SK-MEL-5 (cell line): ENCODE measurements at places on chromosomes 11 and 22. TPM values are rescaled to one million over a fixed set of nuclear protein-coding genes. Genes with fewer than 3 reads are reported as not detected.

C11orf52 gene
- total RNA-seq = not detected in 2 replicates

RPS6KB2 gene
- 16.9 and 17.9 TPM in 2 replicates for total RNA-seq

CALCB gene
- total RNA-seq = not detected in 2 replicates

CENPM gene
- total RNA-seq = 38.7 and 47.3 TPM in 2 replicates

BCR gene
- 14.6 and 19.6 TPM in 2 replicates for total RNA-seq

DNHD1 gene
- total RNA-seq = 1.5 and 2.8 TPM in 2 replicates

TMEM25 gene
- 0.45 TPM in 1 of 2 replicates, not detected in the other for total RNA-seq

TSSK2 gene
- total RNA-seq = not detected in 2 replicates

ASRGL1 gene
- 7.2 and 8.0 TPM in 2 replicates for total RNA-seq

MUC15 gene
- 0.32 and 0.45 TPM in 2 replicates for total RNA-seq

DNA sequence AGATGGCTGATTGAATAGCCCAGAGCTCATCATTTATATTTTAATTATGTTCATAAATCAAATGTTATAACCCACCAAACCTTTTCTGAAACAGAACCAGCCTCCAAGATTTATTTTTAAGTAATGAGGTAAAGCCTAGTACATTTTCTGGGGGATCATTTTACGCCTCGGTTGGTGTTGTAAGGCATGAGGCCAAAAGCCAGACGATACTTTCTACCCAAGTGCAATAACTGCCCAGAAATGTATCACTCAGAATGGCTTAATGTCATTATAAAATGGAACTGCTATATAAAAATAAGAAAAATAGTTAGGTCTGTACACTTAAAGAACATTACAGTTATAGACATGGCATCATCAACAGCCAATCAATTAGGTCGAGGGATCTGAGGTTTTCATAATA lies 283.3 kb downstream of the CADM1 start:
- DNase-seq = no peak

DNA sequence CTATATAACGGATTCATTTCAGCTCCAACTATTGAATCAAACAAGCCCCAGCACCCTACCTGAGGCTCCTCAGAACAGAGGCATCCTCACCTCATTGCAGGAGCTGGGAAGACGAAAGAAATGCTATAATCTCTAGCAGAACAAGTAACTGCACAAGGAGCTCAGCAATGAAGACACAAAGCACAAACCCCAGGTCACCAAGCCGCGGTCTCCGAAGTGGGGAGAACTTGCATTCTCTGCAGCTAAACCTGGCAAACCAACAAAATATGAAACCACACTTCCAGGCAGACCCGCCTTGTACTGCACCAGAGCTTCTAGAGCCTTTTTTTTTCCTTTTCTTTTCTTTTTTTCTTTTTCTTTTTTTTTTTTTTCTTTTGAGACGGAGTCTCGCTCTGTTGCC lies 21.8 kb upstream of the CD5 start:
- DNase-seq = no peak

- no peak for DNase-seq
Observed at GRCh38 chr11:72234920-72235319, 9.1 kb downstream of the PHOX2A start.

DNA sequence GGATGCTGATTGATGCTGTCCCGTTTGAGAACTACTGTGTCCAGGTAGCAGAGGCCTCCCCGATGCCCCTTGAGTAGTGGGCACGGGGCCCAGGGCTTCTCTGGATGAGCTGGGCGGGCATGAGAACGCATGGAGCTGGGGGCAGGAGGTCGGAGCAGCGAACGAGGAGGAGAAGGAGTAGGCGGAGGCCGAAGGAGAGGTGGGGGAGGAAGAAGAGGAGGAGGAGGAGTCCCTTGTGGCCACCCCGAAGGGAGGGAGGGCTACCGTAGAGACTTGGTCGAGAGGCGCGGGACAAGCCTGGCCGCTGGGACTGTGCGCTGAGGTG lies 62.9 kb downstream of the CRYBB2 start:
- no peak for DNase-seq

- DNase-seq = peak; percentile 76
Observed at GRCh38 chr22:41822317-41823057, 10.4 kb upstream of the SREBF2 start.

GRCh38 chr22:46636221-46637002 lies 16.2 kb downstream of the GRAMD4 start:
- no peak for DNase-seq

DNA sequence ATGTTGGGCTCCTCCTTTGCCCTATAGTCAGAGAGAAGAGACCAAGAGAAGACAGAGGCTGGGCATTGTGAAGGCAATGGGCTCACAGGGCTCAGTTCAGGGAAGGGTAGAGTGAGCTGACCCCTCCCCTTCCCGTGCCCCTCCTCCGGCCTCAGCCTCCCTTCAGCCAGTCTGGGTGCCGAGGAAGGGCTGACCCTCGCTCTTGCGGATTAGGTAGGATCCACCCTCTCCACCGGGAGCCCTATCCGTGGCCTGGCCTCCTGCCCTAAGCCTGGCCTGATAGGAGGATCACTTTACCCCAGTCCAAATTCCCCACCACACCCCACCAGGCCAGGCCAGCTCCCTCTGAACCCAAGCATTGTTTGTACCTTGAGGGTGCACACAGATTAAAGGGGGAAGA lies 1.8 kb upstream of the PPP1R14B start:
- no peak for DNase-seq

- DNase-seq = no peak
Observed at GRCh38 chr11:82871646-82872045, 28.6 kb downstream of the PRCP start.

DNA sequence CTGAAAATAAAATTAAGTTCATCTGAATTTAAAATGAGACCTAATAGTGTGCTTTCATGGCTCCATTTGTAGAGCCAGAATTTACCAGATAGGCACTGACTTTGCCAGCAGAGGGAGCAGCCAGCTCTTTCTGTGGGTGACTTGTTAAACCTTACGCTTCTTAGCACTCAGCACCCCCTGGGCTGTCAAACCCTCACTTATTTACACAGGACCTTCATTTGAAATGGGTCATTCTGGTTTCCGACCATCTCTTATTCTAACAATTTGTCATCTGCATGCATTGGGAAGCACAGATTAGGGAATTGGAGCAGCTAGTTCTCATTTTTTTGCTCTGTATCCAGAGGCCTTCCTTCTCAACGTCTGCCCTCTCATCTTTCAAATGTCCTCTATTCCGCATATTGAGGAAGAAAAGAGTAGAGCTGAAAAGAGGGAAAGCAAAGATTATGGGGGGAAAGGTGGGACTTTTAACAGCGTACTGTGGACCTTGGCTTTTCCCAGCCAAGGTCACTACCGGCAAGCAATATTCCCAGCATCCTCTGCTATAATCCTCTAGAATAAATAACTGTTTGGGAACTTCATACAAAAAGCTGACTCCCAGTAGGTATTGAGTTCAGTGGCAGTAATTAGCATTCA lies 3.1 kb downstream of the ASRGL1 start:
- DNase-seq = peak; percentile 68

- no peak for DNase-seq
Observed at GRCh38 chr11:95487391-95487790, 256.4 kb upstream of the SESN3 start.

- no peak for DNase-seq
Observed at GRCh38 chr22:24813861-24814770, 8.1 kb downstream of the SGSM1 start.

DNA sequence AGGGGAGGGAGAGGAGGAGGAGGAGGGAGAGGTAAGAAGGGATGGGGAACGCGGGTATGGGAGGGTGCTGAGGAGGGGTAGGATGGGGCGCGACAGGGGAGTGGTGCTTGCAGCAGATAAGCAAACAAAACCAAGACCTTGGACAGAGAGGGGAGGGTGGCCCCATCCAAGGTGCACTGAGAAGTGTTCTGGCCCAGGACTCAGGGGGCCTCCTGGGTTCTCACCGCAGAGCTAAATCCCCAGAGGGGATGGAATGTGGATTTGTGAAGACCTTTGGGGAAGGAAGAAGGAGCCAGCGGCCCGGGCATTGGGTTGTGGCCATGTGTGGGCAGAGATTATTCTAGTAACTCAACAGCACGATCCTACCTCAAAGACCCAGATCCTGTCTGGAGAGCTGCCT lies 90.9 kb upstream of the LINC01488 start:
- no peak for DNase-seq

- DNase-seq = no peak
Observed at GRCh38 chr22:30411780-30412179, 13.8 kb upstream of the MTFP1 start.

DNA sequence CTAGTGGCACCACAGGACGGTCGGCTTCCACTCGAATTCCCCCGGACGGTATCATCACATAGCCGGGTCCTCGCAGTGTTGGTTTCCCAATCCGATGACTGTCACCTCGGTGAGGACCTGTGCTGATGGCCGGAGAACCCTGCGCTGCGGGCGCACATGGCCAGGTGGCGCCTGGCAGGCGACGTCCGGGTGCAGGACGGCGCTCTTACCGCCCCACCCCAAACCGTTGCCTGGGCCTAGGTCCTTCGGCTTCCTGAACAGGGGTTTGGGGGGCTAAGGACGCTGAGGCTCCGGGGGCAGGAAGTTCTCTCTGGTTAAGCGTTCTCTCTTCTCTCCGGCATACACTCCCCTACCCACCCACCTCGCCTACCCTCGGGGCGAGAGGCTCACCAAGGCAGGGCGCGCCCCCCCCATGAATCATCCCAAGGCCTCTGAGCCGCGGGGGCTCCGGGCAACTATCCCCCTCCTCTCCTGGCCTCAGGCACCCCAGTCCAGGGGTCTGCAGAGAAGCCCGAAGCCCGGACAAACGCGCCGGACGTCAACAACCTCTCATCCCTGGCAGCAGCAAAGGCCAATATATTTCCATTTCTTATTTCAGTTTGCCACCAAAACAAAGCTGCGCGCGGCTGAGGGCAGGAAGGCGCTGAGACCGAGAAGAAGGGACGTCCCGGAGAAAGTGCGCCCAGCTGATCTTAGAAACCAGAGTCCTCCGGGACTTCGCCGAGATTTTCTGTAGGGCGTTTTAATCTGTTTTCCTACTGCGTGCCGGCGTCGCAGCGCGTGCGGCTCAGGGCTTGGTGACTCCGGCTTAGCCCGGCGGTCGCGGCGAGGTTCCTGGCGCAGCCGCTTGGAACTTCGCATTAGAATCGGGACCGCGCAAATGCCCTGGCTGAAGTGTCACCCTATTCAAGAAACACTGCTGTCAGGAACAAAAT lies 5.6 kb downstream of the ALX4 start:
- DNase-seq = no peak

- no peak for DNase-seq
Observed at GRCh38 chr11:33419924-33420323, 162.7 kb downstream of the HIPK3 start.

- no peak for DNase-seq
Observed at GRCh38 chr22:30985561-30986208, 16.6 kb downstream of the TUG1 start.

DNA sequence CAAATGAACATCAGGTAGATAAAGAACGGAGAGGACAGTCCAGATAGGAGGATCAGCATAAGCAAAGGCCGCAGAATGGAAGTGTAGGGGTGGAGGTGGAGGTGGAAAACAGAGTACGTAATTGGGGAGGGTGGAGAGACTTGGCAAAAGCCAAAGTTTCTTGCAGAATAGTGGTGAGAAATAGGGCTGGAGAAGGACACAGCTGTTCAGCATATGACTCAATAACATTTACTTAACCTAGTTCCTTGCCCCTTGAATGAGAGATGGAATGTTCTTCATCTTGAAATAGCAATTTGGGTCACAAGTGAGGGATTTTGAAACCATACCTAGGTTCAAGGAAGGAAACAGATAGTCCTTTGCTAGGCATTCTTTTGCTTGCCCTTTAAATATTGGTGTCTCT lies 235.9 kb upstream of the ARHGAP20 start:
- no peak for DNase-seq

- no peak for DNase-seq
Observed at GRCh38 chr11:82859750-82860149, 40.5 kb downstream of the PRCP start.

GRCh38 chr11:110450246-110450645 lies 20.5 kb downstream of the FDX1 start:
- no peak for DNase-seq

- no peak for DNase-seq
Observed at GRCh38 chr11:16093889-16094653, 262.3 kb downstream of the SOX6 start.

DNA sequence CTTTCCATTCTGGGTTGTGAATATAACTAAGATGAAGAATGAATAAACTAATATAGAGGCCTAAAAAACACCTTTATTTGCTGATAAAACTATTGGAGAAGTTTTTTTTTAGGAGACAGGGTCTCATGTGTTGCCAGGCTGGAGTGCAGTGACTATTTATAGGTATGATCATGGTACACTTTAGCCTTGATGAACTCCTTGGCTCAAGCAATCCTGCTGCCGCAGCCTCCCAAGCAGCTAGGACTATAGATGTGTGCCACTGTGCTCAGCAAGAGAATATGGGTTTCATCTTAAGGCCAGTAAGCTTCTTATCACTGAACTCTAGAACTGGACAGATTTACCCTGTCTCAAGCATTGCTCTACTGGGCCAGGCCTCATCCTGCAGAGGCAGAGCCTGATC lies 26.6 kb downstream of the CCDC90B start:
- no peak for DNase-seq

DNA sequence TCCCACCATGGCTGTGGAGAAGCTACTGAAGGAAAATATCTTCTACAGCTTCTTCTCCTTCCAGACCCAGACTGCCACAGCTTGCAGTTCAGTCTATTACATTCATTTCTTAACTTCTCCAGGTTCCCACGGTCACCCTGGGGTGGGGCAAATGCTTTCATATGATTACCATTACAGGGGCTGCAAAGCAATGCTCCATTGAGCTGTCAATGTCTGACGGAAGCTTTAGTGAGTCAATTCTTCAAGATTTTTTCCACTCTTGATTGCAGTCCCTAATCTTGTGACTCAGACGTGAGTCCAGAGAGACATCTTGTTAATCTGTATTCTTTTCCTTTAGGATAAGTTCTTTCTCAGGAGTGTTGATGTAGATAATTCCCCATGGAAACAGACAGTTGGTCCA lies 233.4 kb upstream of the DDI1 start:
- no peak for DNase-seq

DNA sequence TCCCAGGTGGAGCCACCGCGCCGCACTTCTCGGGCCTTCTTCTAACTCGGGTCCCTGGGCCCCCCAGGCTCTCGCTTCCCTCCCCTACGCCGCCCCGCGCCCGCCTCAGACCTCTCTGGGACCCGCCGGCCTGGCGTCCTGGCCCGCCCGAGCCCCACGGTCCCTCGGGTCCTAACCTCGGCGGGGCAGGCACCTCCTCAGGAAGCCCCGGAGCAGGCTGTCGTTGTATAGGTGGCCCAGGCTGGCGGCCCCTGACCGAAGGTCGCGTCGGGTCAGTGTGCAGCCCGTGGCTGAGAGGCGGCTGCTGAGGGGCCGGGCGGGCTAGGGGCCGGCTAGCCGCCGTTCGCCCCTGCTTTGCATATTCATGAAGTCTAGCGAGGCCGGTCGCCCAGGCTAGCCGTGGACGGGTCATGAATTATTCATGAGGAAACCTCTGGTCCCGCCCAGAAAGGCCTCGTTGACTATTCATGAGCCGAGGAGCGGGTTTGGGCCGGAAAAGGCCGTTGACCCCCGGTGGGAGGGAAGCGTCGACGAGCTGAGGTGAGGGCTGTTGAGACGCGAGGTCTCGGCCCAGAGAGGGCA lies at the start of gene HORMAD2:
Gene HORMAD2 (plus strand): TSS at position 513 of the 582 bp plus-strand sequence. CDS start 13,489 bp downstream, outside the sequence.
- no peak for DNase-seq

- no peak for DNase-seq
Observed at GRCh38 chr11:47495011-47495855, 46.3 kb upstream of the RAPSN start.

GRCh38 chr22:36465232-36466021 lies 16.0 kb downstream of the TXN2 start:
- DNase-seq = no peak

- no peak for DNase-seq
Observed at GRCh38 chr11:120424970-120425332, 86.6 kb upstream of the GRIK4 start.
